ENCODE measurements at places on chromosomes 4 and X.
A peak's percentile ranks its signal among the peaks of the same experiment; 100 is the strongest.

DNA sequence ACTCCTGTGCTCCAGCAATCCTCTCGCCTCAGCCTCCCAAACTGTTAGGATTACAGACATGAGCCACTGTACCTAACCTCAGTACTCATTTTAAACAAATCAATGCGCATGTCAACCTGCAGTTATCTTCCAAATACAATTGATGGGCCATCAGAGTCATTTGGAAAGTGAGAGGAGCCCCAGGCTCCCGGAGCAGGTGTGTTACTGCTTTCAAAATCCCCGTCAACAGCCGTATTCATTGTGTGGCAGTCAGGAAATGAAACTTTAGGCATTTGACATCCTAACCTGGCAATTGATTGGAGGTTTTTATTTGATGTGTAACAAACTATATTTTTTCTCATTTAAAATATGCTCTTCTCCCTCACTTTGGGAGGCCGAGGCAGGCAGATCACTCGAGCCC, 623.6 kb upstream of the TENM3 start:
- DNase-seq: no peak

- no peak for DNase-seq
Observed at GRCh38 chr4:74258963-74259362, 49.3 kb upstream of the EPGN start.

GRCh38 chrX:111854556-111855490, 21.2 kb upstream of the TRPC5OS start:
- no peak for DNase-seq

GRCh38 chrX:106698693-106699092, 27.8 kb upstream of the RNF128 start:
- no peak for DNase-seq

DNA sequence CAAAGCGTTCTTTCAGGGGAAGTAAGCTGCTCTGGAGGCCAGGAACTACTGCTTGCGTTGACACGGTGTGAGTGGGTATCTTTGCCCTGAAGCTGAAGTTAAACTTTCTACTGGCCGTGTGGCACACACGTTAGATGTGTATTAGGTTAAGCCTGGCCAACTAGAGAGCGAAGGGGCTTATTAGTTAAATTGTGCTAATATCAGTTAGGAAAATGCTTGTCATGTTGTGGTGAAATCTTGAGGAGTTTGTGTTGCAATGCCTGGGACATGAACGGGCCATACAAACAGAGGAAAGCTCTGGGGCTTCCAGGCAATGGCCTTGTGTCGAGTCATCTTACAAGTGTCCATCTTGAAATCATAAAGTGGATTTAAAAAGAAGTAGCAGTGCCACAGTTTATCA, 62.6 kb downstream of the NSUN7 start:
- no peak for DNase-seq

GRCh38 chrX:16076834-16077233, 46.5 kb upstream of the GRPR start:
- no peak for DNase-seq

- DNase-seq: no peak
Observed at GRCh38 chrX:31061091-31061490, 10.8 kb downstream of the FTHL17 start.

- no peak for DNase-seq
Observed at GRCh38 chr4:89492581-89493071, 185.0 kb upstream of the GPRIN3 start.

DNA sequence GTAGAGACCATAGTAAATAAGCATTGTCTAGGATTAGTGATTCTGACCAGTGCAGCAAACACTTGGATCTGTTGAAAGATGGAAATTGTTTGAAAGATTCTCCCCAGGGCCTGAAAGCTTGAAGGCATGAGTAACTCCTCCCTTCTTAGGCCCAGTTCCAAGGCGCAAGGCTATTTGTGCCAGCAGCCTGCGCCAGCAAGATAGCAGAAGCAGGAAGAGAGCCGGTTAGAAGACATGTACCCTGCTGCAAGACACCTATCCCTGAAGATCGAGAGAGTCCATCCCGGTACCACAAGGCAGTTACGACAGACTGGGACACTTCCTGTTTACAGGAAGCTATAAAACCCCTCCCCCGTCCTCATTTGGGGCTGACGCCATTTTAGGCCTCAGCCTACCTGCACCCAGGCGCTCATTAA, 72.4 kb upstream of the JADE1 start:
- no peak for DNase-seq

DNA sequence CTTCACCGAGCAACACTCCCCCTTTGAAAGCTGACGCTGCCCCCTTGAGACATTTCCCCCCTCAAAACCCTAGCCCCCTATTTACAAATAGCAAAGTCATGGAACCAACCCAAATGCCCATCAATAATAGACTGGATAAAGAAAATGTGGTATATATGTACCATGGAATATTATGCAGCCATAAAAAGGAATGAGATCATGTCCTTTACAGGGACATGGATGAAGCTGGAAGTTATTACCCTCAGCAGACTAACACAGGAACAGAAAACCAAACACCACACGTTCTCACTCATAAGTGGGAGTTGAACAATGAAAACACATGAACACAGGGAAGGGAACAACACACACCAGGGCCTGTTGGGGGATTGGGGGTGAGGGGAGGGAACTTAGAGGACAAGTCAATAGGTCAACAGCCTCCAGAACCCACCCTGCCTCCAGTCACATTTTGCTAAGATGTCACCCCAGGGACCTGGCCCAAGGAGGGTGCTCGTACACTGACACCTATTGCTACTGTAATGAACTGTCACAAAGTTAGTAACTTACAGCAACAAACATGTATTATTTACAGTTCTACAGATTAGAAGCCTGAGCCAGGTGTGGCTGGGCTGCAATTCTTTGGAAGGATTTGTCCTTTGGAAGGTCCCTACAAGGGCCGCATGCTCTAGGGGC, 20.6 kb downstream of the SCD5 start:
- DNase-seq: no peak

- no peak for DNase-seq
Observed at GRCh38 chr4:16661813-16662212, 236.6 kb downstream of the LDB2 start.

DNA sequence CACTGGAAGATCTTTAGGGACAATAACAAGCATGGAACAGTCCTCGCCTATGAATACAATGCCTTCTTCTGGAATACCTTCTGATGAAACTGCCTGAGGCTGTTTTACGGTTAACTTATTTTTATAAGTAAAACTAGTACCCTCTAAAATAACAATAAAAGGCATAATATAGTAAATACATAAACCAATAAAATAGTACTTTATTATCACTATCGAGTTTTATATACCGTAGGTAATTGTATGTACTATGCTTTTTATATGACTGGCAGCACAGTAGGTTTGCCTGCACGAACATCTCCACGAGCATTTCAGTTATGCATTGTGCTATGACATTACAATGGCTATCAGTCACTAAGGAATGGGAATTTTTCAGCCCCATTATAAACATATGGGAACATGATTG, 8.0 kb downstream of the GUCY1A1 start:
- no peak for DNase-seq

DNA sequence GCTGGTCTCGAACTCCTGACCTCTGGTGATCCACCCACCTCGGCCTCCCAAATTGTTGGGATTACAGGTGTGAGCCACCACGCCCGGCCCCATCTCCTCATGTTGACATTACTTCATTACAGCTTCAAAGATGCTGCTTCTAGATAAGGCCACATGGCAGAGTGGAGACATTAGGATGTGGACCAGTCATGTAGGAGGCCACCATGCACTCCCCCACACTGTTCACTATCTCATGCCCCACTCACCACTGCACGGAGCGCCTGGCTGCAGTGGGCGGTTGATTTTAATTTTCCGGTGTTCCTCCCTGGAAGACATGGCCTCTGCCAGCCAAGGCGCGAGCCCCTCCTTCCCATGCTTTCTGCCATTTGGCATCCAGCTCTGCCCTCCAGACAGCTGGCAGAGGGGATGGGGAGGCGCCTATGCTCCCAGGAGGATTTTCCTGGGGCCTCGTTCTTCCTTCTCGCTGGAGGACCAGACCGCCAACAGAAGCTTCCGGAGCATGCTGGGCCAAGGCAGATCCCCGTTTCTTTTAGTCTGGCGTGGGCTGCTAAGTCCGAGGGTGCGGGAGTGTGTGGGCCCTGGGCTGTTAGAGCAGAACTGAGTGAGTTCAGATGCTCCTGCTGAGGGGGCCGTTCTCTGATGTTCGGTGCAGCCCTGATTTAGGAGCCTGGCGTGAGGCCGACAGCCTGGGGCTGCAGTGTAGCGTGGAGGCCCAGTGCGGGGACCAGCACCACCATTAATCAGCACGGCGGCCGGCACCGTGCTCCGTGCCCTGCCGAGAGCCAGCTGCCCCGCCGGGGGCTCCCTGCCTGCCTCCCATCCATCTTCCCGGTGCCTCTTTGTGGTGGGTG, 93.1 kb downstream of the SORCS2 start:
- DNase-seq: no peak

DNA sequence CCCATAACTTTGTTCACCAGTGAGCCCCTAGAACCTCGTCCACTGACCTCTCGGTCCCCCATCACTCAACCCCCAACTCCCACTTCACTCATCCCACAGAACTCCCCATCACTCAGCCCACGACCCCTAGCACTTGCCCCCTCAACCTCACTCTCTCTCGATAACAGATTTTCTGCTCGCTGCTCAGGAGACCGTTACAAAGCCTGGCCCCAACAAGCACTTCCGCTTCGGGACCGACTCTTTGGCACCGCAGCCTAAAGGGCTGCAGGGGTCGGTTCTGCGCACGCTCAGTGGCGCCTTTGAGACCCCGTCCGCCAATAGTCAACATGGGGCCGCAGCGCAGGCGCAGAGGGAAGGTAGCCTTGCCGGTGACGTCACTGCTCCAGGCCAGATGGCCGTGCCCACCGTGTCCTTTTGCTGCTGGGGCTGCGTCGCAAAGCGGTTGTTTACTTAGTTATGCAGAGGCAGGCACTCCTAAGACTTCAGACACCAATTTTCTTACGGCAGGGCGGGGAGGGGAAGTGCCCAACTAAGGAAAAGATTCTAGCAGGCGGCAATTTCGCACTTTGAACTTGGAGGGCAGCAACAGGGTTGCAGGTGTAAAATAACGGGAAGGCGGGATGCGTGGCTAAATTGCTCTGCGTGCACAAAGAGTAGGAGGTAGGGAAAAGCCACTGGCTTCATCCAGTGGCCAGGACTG, at the start of gene ZNF182:
Gene ZNF182, minus strand, starts transcription at position 232 of the 700 bp plus-strand sequence. CDS start 1,380 bp downstream, outside the sequence.
- DNase-seq: peak; percentile 89

- DNase-seq: no peak
Observed at GRCh38 chr4:55549888-55550287, 3.2 kb upstream of the CLOCK start.

GRCh38 chr4:115396034-115396433, 282.6 kb upstream of the NDST4 start:
- DNase-seq: no peak

GRCh38 chr4:63211375-63211774, 1197.9 kb downstream of the TECRL start:
- DNase-seq: no peak

DNA sequence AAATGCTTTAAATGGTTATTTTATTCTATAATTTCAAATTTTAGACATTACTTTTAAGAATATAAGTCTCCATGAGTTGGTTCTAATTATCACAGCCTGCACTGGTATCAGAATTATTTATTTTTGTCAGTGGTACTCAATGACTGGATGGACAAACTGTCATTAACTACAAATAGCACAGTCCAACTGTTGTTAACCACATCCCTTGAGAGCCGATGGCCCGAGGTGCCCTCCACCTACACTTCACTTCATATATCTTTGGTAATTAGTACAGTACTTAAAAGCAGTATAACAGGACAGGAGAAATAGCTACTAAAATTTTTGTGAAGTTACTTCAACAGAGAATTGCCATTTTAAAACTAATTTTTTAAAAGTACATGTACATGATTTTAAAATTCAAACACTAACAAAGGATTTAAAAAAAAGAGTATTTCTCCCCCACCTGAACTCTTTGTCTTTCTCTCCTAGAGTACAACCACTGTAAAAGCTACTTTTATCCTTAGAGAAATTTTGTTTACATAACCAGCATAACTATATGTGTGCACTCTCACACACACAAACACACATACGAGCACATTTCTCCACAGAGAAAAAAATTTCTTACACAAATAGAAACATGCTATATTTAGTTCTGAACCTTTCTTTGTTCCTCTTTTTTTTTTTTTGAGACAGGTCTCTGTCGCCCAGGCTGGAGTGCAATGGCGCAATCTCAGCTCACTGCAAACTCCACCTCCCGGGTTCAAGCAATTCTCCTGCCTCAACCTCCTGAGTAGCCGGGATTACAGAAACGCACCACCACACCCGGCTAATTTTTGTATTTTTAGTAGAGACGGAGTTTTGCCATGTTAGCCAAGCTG, 6.5 kb downstream of the TIFA start:
- no peak for DNase-seq

- DNase-seq: no peak
Observed at GRCh38 chrX:109190542-109190941, 291.3 kb downstream of the GUCY2F start.

DNA sequence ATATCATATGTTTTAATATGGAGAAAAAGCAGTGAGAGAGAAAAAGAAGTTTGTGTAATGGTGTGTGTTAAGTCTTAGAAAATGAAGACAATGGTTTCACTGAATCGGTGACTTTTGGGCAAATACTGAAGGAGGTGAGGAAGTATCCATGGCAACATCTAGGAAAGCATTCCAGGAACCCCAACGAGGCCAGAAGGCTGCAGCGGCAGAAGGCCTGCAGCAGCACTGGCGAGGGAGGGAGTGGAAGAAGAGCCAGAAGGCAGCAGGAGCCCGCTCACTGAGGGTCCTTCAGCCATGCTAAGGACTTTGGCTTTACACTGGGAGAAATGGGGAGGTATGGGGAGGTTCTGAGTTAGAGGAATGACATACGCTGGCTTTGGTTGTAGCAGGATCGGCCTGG, 26.8 kb downstream of the COQ2 start:
- no peak for DNase-seq

- no peak for DNase-seq
Observed at GRCh38 chr4:183399616-183400015, 44.8 kb upstream of the CDKN2AIP start.

GRCh38 chr4:123462007-123462406, 65.4 kb downstream of the SPRY1 start:
- no peak for DNase-seq

GRCh38 chr4:167785523-167785922, 306.8 kb upstream of the ANXA10 start:
- no peak for DNase-seq

DNA sequence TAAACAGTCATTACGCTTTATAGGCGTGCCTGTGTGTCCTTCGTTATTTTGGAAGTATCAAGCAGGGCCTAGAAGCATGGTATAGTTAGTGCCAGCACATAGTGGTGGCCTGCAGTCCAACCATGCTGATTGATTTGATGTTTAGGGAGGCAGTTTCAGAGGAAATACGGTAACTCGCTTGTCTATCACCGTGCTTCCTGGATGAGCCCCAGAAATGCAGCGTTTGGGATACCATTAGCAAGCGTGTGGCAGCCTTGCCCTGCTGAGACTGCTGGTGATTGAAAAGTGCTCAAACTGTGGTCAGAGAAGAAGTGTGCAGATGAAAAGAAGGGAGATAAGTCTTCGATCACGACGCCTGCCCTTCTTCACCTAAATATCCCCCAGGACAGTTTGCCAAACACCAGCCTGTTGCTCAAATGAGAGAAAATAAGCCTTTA, 158.4 kb downstream of the CHIC2 start:
- DNase-seq: no peak

Measured in activated CD8-positive, alpha-beta memory T cell treated with anti-CD3 and anti-CD28 coated beads, Interleukin-2, amount 50 U/mL, for 4 hours (primary cell).